ENCODE measurements at places on chromosomes 1 and 21.

DNA sequence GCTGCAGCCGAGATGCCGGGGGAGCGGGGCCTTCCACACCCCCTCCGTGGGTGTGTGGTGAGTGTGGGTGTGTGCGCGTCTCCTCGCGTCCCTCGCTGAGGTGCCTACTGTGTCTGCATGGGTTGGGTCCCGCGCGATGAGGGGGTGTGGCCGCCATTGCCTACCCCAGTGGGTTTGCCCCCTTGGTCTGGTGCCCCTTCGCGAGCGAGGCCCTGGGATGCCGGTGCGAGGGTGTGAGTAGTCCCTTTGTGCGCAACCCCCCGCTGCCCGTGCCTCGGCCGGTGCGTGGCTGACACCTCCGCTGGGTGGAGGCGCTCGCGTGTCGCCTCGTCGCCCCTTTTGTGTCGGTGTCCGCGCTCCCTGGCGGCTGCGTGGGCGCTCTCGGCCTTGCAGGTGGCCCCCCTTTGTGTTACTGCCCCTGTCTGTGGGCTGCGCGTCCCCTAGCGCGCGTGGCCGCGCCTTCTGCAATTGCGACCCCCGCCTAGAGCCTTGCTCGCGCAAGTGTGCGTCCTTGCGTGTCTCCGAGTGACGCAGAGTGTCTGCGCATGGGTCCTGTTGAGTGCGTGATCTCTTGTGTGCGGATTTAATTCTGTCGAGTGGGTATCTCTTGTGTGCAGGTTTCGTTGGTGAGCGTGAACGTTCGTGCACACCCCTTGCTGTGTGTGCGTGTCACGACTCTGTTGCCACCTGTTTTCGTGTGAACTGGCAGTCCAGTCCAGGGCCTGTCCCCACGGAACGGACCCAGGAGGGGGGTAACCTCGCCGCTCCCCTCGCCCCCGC is 553 bp downstream of the TTC3 start:
- peak; percentile 85 for DNase-seq

DNA sequence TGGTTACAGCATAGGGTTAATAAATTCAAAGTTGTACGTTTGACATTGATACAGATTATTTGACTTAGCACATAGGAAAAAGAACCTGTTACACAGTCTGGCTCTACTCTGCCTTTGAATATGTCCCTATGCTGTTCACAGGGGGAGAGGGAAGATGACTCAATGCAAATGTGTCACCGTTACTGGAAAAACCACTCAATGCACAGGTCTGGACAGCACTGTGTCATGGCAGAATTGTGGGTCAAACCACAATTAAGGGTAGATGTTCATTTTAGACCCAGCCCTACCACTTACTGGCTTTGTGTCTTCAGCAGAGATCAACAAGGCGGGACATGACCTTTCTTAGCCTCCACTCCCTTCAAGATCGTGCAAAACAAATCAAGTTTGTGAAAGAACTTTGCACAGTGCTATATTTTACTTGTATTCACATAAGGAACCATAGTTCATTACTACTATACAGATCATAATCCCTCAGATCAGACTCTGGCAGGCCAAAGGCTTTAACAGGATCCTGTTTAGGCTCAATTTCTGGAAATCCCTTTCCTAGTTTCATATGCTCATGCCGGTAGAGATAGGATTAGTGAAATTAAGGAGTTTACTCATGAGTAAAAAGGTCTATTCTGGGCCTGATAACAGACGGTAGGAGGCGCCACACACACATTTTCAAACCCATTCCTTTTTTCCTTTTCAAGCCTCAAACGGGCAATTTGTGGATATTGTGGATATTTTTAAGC is 22.1 kb downstream of the EIF2D start:
- no peak for DNase-seq

DNA sequence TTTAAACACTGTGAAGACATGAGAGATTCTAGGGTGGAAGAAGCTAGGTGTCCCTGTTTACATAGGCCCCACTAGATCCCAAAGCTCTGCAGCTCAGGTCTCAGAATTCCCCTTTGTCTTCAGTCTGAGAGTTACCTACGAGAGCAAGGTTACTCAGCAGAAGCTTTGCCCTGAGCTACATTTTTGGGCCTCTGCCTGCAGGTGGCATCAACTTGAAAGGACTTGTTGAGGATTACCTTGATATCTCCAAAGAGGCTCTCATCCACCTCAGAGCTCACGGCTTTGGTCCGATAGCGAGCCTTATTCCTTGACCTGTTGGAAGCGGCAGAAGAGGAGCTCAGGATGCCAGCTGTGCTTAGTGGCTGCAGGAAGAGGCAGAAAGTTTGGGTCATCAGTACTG is 7.0 kb downstream of the CFAP45 start:
- DNase-seq: no peak

DNA sequence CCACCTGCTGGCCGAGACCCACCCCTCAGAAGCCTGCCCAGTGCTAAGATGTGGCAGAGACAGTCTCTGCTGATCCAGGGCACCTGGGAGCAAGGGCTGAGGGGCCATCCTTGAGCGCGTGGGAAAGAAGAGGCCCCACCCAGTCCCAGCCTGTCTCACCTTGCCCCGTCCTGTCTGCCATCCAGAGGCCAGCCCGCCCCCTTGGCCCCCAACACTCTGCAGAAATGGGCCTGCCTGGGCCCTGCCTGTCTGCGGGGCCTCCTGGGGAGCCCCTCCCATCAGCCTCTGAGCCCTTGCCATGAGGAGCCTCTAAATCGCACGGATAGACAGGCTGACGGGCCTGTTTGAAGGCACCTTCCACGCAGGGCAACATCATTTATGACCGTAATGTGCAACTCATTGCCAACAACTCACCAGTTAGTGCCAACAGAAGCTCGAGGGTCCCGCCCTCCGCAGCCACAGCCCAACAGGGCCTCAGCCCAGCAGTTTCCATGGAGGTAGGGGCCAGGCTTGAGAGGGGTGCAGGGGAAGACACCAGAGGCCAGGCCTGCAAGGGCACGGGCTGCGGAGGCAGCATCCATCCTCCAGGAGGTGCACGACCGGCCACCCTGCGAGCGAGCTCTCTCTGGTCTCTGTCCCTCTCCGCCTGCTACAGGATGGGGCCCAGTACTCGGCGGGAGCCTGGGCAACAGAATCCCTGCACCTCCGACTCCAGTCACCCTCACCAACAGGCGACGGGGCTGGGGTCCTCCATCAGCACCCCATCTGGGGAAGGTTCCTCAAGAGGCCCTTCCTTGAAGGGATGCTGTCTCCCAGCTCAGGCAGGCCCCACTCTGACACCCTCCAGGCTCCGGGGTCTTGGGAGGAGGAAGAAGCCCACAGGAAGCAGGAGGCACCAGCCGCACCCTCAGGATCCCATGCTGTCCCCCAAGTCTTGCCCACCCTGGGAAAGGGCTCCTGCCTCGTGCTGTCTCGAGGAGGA is 78.0 kb downstream of the MEGF6 start:
- DNase-seq: no peak

DNA sequence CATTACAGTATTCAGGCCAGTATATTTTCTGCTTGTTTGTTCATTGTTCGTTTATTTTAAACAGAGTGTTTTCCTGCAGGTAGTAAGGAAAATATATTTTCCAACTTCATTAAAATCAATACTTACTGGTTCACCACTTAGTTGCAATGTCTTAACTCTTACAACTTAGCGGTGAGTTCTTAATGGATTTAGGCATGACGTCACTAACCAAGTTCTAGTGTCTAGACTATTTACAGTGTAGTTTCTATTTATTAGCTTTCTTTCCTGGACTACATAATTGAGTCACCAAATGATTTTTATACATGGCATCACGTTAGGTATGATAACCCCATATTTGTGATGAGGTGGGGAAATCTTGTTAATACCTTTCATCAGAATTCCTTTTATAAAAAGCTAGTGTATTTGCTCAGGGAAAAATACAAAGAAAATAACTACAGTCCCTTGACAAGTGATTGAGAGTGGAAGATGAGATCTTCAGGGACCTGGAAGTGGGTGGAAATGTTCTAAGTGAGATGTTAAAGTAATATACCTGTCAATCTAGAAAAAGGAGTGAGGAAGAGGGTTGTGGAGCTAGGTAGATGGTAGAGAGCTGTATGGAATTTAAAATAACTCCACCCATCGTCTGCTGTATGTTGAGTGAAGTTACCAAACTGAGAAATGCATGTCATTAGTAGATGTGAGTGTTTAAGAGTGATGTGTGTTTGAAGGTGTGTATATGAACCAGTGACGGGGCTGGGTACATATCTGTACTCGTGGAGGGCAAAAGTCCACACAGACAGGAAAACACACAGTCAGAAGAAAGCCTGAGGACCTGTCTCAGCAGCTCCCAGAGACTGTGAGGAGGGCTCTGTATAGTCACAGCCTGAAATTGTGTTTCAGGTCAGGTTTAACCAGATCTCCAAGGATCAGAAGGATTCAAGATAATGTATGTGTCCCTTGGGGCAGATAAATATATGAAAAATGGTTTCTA is 197.6 kb upstream of the ADAMTS5 start:
- no peak for DNase-seq

DNA sequence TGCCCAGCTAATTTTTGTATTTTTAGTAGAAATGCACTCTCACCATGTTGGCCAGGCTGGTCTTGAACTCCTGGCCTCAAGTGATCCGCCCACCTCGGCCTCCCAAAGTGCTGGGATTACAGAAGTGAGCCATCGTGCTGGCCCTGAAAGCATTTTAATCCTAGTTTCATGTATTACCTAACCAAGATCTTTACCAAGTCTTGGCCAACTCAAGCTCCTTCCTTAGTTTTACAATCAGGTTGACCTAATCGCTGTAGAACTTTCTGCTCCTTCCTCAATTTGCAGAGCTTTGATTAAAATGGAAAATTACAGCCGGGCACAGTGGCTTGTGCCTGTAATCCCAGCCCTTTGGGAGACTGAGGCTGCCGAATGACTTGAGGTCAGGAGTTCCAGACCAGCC is 3.2 kb upstream of the TMEM63A start:
- no peak for DNase-seq

GRCh38 chr1:227944931-227945890 is 2.5 kb downstream of the WNT9A start:
- no peak for DNase-seq

DNA sequence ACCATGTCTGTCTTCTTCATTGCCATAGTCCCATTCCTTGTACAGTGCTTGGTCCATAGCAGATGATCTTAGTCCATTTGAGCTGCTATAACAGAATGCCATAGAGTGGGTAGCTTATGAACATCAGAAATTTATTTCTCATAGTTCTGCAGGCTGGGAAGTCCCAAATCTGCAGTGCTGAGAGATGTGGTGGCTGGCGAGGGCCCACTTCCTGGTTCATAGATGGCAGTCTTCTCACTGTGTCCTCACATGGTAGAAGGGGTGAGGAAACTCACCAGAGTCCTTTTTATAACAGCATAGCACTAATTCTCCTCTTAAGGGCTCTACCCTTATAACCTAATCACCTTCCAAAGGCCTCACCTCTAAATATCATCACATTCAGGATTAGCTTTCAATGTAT is 23.1 kb upstream of the RAP1A start:
- DNase-seq: peak; percentile 63

DNA sequence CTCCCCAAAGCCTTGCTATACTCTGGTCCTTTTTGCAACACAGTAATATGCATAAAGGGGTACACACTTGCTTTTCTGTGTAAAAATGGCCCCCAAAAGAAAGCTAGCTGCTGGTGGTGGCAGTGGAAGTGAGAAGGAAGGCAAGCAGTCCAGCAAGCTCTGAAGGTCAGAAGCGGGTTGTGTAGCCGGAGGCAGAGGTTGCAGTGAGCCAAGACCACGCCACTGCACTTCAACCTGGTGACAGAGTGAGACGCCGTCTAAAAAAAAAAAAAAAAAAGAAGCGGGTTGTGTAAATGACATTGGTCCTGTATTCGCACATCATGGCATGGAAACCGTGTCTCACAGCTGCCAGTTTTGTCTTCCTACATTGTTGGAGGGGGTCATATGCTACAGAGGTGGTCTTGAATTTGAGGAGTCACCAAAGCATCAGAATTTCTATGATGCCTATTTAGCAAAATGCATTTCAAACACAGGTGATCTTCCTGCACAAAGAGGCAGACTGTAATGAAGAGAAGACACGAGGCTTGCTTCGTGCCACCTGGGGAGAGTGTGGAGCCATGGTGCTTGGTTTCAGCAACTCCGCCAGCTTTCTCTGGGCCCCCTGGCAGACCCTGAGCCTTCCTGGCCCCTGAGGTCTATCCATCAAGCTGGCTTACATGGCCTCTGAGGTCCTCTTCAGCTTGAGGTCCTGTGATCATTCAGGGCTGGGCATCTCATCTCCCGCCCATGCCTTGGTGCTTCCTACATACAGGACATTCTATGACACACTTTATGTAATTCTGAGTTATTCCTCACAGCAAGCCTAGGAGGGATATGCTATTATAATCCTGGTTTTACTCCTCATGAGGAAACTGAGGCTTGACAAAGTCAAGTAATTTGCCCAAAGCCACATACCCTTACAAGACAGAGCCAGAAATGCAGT is 71.0 kb downstream of the TOMM20 start:
- no peak for DNase-seq

GRCh38 chr1:4425892-4426291 is 228.5 kb upstream of the AJAP1 start:
- DNase-seq: no peak

GRCh38 chr1:178688244-178688643 is 36.8 kb upstream of the RALGPS2 start:
- no peak for DNase-seq

- DNase-seq: no peak
Measured at GRCh38 chr1:237287876-237288521, 246.0 kb downstream of the RYR2 start.

DNA sequence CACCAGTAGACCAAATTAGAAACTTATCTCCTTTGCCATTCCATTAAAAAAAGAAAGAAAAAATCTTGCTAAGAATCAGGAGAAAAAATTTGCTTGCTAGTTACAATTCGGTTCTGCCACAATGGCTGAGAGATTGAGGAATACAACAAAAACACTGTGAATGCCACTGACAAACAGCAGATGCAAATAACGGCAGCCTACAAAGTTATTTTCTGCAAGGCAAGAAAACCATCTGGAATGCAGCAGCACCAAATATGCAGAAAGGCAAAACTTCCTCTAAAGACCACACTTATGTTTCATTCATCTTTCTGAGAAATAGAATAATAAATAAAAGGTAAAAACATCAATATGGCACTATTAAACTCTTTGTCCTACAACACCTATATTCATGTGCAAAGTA is 75.7 kb downstream of the ENAH start:
- DNase-seq: no peak

GRCh38 chr1:233040494-233040893 is 90.1 kb downstream of the NTPCR start:
- DNase-seq: no peak

Data from naive thymus-derived CD4-positive, alpha-beta T cell (primary cell).